ENCODE measurements at places on chromosomes 5 and 9.

DNA sequence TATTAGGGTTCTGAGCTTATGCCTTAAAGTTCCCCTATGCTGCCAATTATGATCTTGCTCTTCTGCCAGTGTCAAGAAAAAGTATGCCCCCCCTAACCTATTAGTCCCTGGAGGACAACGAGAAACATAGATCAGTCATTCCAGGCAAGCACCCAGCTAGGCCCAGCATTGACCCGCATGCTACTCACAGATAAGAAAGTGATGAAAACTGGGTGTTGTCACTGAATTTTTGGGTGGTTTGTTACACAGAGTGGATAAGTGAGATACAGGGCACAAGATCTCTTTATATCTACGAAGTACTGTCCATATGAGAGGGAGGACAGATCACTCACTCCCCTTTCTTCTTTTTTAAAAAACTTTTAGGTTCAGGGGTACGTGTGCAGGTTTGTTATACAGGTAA lies 6.4 kb upstream of the TEX48 start:
- DNase-seq: no peak

DNA sequence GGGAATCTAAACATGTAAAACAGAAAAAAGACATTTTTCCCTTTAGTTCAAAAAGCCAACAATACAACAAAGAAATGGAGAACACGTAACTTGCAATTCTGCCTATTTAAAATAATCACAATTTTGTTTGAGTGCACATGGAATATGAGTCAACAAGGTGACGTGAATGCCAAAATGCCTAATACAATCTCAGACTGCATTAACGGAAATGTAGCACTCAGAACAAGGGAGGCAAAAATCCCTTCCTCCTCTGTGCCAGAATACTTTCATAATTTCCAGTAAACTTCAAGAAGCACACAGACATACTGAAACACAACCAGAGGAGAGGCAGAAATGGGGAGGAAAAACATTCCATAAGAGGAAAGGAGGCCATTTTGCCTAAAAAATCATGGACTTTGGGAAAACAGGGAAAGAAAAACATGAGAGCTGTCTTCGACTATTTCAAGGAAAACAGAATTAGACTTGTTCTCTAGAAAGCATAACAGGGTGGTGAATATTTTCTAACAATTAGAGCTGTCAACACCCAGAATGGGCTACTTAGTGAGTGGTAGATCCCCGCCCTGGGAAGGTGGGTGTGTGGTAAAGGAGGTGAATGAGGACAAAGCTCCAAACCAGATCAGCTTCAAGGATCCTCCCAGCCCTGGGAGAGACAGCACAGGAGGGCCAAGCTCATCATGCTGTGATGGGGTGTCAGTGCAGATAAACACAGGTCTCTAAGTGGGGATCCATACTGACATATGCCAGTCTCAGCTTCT lies 48.2 kb downstream of the ABCA1 start:
- peak; percentile 51 for DNase-seq

DNA sequence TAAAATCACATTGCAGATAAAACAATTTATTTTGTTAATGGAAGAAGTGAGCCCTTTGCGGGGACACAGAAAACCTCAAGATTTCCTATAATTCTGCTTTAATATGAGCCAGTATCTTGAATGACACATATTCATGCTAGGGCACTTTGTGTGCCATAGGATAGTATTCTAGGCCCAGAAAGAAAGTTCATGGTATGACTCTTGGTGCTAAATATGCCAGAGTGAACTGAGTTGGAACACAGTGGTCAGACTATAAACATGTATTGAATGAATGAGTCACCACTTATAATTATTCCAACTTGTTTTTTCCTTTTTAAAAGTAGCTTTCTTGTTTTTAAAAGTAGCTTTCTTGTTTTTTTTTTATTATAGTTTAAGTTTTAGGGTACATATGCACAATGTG lies 46.0 kb downstream of the ADAMTS19 start:
- peak; percentile 61 for DNase-seq

DNA sequence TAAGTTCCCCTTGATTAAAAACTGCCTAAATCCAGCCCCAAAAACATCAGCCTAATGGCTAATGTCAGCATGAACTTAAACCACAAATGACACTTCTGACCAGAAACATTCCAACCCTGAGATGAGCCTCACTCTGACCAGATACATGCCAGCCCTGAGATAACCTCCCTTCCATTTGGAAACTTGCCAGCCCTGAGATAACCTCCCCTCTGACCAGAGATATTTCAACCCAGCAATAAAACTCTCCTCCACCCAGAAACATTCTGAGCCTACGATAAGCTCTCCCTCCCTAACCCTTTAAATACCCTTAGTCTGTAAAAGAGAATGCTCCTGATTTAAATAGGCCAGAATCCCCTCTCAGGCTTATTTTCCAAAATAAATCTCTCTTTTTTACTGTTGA lies 1035.7 kb upstream of the NUDT12 start:
- no peak for DNase-seq

DNA sequence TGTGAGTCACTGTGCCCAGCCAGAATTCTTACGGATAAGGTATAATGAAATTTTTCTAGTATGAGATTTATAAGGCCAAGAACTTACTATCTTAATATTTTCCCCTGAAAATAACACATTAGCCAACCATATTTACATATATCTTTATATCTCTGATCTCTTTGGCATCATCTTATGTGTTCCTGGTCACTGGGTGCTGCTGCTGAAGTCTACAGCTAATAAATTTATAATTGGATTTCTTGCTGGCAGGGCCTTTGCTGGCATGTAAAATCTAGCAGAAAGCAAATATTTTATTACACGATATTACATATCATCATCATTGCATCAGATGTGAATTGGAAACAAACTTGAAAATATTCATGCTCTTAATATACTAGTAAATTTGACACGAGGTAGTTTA lies 590.7 kb downstream of the ANXA1 start:
- DNase-seq: no peak

GRCh38 chr9:136031741-136032730 lies 63.1 kb downstream of the NACC2 start:
- no peak for DNase-seq

DNA sequence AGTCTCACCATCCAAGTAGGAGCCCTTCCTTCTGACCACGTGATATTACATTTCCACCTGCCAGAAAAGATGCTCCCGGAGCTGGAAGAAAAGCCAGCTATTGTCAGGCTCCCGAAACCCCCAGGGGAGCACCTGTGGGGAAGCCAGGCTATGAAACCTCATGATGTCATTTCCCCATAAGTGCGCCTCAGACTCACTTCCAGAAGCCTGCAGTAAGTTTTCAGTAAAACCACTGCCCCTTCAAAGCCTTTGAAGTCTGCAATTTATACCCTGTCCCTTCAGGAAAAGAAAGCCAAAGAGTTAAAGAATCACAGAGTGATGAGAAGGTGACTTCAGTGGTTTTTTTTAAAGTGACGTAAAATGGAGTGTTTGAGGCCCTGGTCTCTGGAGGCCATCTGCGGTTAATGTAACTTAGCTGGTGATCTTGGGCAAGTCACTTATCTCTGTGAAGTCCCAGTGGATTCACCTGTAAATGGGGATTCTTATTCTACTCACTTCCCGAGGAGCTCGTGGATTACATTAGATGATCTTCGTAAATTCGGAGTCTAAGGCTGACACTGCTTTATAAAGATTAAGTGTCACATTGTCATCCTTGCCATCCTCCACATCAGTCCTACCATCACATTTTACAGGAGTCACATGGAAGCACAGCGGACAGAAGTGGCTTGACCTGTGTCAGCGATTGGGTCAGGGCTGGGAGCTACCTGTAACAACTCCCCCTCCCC lies 2.6 kb upstream of the SEMA6A start:
- DNase-seq: no peak

- DNase-seq: peak; percentile 41
Measured at GRCh38 chr5:140630292-140631035, 2.5 kb downstream of the CD14 start.

DNA sequence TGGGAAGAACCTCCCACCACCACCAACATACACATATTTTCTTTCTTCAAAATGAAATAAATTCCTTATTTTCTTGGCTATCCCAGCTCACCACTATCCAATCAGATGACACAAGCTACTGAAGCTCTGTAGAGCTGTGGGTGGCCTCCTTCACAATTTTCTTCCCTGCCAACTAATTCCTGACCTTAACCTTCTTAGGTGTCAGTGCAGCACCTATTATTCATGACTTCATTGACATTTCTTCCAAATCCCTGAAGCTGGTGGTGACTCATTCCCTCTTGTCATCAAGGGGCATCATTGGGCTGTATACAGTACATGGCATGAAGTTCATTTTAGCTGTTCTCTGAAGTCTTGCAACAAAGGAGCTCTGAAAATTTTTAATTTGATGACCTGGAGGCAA lies 42.0 kb upstream of the ADRA1B start:
- DNase-seq: peak; percentile 89

GRCh38 chr5:96327722-96328121 lies 105.3 kb downstream of the PCSK1 start:
- no peak for DNase-seq

DNA sequence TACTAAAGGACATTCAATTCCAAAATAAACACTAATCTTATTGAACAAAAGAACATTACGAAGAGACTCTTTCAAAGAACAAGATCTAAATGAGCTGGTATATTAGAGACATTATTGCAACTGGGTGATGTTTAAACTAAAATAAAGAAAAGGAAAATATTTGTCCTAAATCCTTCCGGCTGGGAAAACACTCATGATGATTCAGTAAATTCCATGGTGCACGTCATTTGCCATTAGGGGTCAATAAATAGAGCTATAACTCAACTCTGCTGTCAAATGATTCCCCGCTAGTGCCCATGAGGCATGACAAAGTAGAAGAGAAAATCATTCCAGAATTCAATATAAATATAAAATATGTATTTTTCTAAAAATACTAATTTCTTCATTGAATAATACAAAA lies 565.5 kb upstream of the TUSC1 start:
- peak; percentile 83 for DNase-seq

DNA sequence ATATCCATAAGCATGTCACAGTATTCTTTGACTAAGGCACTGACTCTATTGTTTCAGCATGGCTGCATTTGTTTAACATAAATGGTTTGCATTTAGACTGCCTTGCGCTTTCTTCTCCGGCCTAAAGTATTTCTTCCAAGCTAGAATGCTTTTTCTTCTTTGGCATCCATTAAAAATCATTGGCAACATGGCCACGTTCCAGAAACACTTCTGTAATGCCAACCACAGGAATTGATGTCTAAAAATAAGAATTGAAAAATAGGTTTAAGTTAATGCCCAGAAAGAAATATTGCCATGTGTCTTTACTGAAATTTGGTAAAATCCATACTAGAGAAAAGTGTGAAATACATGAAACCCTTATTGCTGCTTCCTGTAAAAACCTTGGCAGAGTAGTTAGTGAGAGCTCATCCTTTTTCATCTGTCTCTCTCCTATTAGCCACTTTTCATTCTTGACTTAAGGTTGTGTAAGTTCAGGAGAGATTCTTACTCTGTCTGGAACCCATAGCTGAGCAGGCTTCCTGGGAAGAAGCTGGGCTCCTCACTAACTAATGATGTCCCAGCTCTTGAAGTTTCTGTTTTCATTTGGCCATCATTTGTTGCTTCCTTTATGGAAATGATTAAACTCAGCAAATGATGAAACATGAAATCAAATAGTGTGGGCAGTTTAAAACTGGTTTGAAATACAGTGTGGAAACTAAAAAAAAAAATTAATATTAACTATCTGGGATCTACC lies 58.2 kb upstream of the RPS23 start:
- DNase-seq: no peak

Measured in fibroblast of skin of right biceps (primary cell).